ENCODE measurements at places on chromosomes 6 and 20.
A peak's percentile ranks its signal among the peaks of the same experiment; 100 is the strongest.

DNA sequence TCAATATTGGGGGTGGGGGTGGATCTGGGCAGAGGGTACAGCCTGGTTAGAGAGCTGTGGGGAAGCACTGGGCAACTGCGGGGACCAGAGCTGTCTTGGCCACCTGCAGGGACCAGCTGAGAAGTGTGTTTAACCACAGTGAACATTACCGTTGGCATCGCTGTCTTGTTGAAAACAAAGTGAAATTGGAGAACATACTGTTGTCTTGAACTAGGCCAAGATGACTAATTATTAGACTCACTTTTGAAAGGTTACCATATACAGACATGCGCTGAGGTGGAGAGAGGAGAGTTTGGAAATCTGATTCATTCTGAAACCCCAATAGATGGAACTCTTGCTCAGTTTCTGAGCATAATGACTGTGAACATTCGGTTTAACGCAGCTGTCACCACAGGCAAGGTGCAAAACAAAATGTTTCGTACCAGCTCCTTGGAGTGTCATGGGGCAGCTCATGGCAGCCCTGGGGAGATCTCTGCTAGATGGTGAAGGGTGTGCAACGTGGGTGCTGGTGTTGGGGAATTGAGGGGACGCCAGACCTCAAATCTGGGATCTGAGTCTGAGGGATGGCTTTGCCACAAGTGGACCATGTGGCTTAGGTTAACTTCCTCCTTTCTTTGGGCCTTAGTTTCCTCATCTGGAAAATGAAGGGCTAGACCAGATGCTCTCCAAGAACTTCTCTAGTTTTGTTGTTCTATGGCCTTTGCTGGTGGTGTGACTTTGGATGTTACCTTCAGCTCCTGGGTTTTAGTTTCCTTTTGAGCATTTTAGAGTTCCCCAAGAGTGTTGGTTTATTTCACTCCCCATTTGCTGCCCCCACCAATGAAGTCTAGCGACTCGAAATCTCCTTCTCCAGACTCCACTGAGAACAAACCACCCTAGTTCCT, 24.6 kb upstream of the GTSF1L start:
- peak; percentile 90 for DNase-seq

DNA sequence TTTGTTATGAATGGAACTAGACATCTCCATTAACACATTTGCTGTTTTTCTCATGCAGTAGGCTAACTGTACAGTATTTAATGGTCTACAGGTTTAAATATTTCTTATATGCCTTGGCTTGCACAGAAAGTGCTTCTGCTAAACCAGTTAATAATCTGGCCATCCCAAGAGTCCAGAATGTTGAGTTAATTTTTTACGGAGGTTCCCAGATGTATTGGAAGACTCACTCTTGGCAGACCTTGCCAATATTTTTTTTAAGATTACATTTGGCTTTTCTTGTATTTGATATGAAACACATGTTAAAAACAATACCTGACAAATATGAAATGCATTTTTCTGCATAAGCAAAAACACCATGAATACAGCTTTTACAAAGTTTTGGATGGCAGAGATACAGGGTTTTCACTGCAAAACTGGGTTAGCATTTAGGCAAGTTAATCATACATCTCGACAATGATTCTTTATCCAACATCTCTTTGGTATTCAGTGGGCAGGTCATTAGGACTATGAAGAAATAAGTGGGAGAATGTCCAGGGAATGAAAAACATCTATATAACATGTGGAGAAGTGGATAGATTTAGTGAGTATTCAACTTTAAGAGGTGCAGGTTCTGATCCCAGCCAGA, 94.0 kb downstream of the SGK1 start:
- DNase-seq, result no peak

DNA sequence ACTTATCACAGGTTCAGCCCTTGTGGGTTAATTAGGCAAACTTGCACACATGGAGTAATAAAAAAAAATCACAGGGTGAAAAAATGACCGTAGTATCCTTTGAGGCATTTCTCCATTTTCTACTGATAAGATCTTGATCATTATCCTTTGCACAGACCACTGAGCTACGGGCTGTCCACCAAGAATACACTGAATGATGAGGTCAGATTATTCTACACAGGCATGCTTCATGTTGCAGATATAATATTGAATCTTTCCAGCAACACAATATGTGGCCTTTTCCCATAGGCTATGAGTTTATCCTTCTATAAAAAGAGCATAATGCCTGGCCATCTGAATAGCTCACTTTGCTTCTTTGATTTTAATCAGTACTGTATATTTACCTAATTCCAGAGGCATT, 168.9 kb downstream of the FRK start:
- DNase-seq, result no peak

DNA sequence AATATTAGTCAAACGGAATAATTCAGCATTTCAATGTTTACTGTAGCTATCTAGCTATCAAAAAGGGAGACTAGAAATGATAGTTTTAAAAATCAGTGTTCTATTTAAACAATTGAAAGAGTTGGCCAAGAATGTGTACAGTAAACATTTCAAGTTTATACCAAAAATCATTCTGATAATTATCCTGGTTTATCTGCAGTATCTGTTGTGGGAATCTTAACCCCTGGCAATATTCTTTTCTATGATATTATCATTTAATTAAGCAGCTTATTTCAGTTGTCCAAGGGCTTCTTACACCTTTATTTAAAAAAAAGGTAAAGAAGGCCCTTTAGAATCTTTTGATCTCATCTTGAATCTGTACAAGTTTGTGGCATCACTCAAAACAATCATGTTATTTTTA, 125.1 kb downstream of the PHACTR1 start:
- DNase-seq, result no peak

DNA sequence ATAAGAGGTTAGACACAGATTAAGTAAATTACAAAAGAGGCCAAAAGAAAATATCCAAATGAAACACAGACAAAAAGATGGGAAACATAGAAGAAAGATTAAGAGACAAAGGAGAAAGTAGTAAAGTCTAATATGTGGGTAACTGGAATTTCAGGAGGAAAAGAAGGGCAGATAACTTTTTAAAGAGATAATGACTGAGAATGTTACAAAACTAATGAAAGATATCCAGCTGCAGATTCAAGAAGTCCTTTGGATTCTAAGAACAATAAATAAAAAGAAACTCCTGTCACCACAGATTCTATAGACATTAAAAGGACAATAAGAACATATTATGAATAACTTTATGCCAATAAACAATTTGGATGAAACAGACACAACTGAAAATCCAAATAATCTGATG, 90.1 kb downstream of the WASF1 start:
- no peak for DNase-seq

DNA sequence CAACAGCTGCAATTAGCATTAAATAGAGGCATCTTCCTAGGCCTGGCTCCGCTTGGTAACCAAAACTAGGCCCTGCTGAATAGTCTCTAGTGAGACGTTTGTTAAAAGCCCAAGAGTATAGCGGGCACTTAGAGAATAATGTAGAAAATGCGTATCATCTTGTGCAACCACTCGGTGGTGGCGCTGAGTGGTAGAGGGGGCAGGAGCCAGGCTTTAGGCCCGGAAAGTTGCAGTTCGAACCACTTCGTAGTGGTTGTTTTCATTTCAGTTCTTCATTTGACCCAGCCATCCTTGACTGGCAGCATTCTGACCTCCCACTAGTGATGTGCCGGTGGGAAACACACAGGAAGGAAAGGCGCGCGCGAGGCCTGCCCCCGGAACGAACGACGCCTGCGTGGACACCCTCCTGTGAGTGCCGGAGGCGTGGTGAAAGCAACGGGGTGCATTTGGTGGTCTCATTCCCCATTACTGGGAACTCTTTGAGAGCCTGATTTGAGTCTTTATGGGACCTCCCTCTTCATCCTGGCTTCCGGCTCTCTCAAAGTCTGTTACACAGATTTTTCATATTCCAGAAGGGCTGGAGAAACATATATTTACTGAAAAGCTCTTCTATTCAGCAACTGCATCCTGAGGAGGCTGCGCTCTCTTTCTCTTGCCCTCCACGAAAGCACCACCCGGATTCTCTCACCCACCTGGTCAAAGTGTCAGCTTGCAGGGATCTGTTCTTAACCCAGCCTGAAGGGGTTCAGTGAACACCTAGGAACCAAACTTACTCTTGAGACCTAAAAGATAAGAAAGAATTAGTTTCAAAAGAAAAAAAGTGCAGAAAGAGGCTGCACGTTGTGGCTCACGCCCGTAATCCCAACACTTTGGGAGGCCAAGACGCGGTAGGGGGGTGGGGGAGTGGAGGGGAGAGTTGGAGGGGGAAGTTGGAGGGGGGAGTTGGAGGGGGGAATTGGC, 18.2 kb downstream of the GPX5 start:
- no peak for DNase-seq

GRCh38 chr6:48325701-48326100, 214.7 kb upstream of the PTCHD4 start:
- no peak for DNase-seq

DNA sequence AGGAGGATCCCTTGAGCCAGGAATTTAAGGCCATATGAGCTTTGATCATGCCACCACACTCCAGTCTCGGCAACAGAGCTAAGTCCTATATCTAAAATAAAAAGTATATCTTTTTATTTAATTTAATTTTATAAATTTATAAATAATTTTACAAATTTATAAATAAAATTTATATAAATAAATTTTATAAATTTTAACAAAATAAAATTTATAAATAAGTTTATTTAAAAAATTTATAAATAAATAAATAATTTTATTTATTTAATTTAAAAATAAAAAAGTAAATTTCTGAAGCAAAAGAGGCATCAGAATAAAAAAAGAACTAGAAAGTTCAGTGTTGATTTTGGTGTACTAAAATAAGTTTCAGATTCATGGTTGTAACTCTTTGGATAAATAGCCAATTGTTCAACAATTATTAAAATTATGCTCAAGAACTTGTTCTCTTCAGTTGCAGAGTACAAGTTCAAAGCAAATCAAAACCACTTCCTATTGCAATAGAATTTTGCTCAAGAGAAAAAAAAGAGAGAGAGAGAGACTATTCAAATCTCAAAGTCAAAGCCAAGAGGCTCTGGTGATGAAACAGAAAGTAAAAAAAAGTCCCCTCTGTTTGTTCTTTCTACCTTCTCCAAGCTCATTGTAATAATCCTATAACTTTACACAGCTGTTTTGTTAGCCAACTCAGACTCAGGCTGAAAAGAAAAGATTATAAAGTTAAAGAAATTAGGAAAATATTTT, 547.5 kb upstream of the ADGRB3 start:
- DNase-seq, result no peak

DNA sequence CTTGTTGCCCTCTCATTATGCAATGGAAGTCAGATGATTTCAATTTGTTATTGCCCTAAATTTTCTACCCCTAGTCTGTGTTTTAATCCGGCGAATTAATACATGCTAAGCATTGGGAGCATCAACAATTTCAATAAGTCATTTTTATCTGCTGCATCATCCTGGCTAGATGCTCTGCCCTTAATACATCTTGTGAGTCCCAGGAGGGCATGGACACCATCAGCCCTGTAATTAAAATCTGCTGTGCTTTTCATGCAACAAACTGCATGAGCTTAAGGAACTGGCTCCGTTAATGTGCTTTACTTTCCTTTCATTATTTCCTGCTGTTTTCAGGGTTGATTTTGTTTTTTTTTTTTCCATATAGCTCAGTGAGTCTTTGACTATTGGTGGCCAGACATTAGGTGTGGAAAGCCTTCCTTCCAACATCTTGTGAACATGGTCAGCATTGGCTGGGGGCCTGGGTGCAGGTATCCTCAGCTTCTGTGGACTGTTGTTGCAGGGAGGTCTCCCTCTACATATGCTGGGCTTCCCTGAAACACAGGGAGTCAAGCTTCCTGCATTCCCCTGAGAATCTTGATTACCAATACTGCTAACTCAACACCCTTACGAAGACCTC, 8.5 kb upstream of the PBOV1 start:
- no peak for DNase-seq

GRCh38 chr6:144285548-144285797, 338 bp downstream of the UTRN start:
- peak; percentile 49 for DNase-seq

- no peak for DNase-seq
These were observed 33.1 kb downstream of the MDFI start for GRCh38 chr6:41671376-41671775.

DNA sequence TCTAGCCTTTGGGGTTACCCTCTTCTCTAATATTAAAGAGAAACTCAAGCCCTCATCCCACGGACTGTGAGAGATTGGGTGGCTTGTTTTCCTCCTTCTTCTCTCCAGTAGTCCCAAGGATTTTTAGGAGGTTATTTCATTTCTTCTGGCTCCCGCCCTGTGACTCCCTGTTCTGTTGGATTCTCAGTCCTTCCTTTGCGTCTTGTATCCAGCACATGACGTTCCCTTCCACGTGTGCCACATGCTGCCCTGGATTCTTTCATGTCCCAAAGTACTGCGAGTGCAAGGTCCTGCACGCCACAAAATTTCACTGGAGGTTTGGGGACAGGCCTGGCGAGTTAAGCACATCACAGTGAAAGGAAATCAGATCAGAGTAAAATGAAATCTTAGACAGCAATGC, 213.4 kb downstream of the PACRG start:
- DNase-seq, result no peak

GRCh38 chr20:12069181-12069580, 151.5 kb downstream of the BTBD3 start:
- no peak for DNase-seq

DNA sequence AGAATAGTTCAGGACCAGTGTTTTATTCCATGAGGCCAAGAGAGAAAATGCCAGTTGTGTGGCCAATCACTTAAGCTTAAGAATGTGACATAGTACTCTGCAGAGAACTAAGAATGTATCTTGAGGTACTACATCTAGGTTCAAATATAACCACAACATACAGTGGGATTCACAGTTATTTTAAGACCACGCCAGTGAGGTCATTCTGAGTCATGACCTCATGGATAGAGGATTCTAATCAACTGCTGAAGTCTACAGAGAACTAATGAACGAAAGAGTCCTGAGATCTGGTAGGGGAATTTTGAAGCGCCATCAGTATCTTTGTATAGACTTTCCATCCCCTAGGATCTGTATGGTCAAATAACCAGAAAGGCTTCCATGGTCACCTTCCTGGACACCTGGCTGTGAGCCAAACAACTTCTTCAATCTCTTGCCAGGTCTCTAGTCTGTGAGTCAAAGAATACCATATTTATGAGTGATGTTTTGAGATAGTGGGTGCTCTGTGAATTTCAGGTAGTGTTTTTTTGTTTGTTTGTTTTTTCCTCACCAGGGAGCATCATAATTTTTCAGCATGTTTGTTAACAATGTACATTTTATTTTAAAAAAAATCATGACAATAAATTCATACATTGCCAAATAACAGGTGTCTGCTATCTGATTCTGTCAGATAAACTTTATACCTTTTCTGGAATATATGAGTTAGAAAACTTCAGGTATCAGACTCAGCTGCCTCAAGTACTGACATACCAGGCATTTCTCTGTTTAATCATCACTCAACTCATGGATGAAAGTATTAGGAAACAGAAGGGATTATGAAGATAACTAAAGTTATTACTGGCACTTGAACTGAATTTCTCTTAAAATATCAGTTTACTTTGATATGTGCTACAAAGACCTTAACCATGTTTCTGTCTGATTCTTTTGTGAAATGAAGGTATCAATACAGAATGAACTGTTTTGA, 217.9 kb downstream of the PLCB4 start:
- DNase-seq, result no peak

GRCh38 chr20:60935971-60936370, 316.1 kb upstream of the CDH4 start:
- no peak for DNase-seq

GRCh38 chr20:49945306-49945700, 9.1 kb downstream of the RNF114 start:
- no peak for DNase-seq
